ENCODE measurements at places on chromosomes 5 and 9.
A peak's percentile ranks its signal among the peaks of the same experiment; 100 is the strongest.

DNA sequence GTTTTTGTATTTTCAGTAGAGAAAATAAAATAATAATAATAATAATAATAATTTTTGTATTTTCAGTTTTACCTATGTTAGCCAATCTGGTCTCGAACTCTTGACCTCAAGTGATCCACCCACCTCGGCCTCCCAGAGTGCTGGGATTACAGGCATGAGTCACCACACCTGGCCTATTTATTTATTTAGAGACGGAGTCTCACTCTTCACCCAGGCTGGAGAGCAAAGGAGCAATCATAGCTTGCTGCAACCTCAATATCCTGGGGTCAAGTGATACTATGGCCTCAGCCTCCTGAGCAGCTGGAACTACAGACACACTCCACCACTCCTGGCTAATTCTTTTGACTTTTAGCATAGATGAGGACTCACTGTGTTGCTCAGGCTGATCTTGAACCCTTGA, 167.5 kb downstream of the TLE1 start:
- no peak for ATAC-seq

DNA sequence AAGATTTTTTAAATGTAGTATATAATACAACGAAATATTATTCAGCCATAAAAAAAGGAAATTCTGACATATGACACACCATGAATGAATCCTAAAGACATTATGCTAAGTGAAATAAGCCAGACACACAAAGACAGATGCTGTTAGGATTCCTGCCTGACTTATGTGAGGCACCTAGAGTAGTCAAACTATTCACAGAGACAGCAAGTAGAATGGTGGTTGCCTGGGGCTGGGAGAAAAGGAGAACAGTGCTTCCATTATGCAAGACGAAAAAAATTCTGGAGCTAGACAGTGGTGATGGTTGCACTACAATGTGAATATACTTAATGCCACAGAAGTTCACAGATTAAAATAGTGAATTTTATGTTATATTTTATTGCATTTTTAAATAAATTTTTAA, 66.8 kb downstream of the SPOCK1 start:
- ATAC-seq = no peak

GRCh38 chr5:60636001-60636400, 64.0 kb downstream of the DEPDC1B start:
- no peak for ATAC-seq

- ATAC-seq = no peak
Observed at GRCh38 chr5:117590944-117591343, 1016.3 kb upstream of the SEMA6A start.

DNA sequence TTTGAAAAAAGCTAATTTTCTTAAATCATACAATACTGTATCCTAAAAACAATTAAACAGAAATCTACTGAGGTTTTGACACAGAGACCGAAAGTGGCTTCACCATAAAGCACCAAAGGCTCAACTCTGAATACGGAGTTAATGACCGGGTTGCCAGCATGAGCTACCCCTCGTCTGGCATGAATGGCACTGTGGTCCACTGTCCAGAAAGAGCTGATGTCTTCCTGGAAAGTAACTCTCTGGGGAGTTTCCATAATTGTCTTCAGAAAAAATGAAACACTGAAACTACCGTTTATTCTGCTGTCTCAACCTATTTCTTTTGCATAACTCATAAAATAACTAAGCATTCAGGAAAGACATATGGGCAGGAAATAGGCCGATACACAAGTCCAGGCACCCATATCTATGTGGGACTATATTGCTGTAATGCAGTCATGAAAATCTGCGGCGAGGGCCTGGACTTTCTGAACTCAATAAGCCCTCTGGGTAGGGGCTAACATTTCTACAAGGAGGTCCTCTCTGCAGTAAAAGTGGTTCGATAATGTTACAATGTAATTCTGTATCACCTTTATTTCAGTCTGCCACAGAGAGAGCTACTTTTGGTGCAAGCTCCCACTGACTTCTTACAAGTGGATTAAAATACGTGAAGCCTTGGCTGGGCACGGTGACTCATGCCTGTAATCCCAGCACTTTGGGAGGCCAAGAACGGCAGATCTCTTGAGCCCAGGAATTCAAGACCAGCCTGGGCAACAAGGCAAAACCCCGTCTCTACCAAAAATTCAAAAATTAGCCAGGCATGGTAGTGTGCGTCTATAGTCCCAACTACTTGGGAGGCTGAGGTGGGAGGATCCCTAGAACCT, 52.4 kb downstream of the ANKH start:
- no peak for ATAC-seq

DNA sequence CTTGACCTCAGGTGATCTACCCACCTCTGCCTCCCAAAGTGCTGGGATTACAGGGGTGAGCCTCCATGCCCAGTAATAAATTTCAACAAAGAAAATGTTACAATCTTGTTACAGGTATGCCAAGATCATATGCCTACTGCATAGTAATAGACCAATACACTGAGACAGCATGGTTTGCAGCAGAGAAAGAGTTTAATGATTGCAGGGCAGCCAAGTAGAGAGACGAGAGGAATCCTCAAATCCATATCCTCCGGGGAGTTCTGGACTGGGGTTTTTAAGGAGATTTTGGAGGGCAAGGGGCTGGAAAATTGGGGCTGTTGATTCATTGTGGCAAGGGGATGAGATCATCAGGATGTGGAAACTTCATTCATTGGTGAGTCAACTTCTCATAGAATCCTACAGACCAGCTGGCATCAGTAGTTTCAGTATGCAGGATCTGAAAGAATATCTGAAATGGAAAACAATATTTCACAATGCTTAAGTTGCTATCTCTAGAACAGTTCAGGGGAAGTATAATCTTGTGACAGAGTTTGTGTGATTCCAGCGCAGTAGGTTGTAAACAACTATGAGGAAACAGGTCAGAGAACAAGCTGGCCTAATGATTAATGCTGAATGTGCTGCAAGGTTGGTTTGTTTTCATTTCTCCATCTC, 14.8 kb upstream of the TUT7 start:
- ATAC-seq = no peak

GRCh38 chr9:110768886-110769285, 100.3 kb downstream of the MUSK start:
- no peak for ATAC-seq

DNA sequence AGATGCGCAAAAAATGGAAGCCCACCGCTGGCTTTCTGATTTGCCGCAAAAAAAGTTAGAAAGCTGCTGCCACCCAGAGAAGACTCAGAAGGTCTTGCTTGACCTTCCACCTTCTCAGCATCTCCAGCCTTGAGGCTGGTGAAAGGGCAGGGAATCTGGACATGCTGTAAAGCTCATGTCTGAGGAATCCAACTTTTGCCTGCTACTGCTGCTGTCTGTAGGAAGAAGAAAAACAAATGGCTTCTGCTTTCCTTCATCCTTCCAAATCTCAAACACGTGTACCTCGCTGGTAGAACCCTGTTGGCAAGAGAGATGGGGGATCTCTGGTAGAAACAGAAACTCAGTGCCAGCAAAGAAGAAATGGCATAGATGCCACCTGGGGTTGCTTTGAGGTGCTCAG, 10.2 kb downstream of the TJP2 start:
- ATAC-seq = no peak

GRCh38 chr5:133934822-133935666, 33.4 kb downstream of the C5orf15 start:
- no peak for ATAC-seq

GRCh38 chr9:755454-756381, 85.8 kb upstream of the DMRT1 start:
- ATAC-seq = no peak

- ATAC-seq = peak; percentile 43
Observed at GRCh38 chr9:126490871-126491567, 122.7 kb upstream of the LMX1B start.

DNA sequence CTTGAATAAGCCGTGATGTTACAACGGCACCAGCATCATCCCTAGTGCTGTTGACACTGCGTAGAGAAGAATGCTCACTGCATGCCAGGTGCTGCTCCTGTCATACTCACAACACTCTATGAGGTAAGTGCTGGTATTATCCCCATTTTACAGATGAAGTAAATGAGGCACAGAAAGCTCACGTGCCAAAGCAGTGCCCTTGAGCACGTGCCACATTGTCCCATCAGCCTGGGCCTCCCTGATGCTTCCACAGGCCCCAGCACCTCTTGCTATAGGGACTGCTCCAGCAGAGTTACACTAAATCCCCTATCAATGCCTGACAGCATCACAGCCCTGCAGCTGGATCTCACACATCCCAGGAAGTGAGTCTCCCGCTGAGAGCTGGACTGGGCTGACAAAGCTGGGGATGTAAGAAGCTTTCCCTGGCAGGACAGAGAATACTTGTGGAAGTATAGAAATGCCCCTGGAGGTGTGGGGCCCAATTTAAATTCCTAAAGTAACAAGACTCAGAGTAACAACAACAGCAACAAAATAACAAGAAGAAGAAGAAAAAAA, 216.1 kb downstream of the FSTL4 start:
- ATAC-seq = no peak

DNA sequence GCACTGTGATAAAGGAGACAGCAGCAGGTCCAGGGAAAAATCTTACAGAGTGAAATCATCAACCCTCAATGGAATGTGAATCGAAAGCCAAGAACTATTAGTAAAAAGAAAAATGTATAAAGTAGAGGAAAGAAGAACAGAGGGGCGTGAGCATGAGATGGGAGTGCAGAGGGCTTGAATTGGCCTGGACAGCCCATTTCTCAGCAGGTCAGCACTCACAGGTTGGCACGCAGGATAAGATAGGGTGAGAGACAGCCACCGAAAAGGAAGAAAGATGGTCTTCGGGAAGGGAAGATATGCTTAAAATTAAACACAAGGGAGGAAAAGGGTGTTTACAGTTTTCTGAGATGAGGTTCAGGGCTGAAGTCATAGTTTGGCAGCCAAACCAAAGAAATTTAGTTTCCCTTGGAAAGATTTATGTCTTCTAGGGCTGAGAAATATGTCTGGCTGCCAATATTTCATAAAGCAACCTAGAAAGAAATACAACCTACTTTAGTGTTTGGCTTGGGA, 524.7 kb downstream of the SPATA31D1 start:
- no peak for ATAC-seq

- no peak for ATAC-seq
Observed at GRCh38 chr9:110546411-110546871, 33.1 kb downstream of the SVEP1 start.

GRCh38 chr5:150117945-150118560, 31.7 kb upstream of the CSF1R start:
- ATAC-seq = no peak
